ENCODE measurements at places on chromosomes 13 and 19. TPM values are rescaled to one million over a fixed set of nuclear protein-coding genes. Genes with fewer than 3 reads are reported as not detected.

Gene HCST
- total RNA-seq = 0.87 TPM

Gene DENND1C
- total RNA-seq = not detected

Gene PRODH2
- not detected for total RNA-seq

Gene KLHL26
- 8.3 TPM for total RNA-seq

Gene SWSAP1
- 0.50 TPM for total RNA-seq

Gene CHAF1A
- total RNA-seq = 7.9 TPM

Gene IRS2
- total RNA-seq = 6.9 TPM

Gene ARHGAP45
- 1.7 TPM for total RNA-seq

Gene OR7A5
- total RNA-seq = not detected

Gene AKAP8L
- 66.3 TPM for total RNA-seq
